ENCODE measurements at places on chromosomes 2 and 18.
A peak's percentile ranks its signal among the peaks of the same experiment; 100 is the strongest.

DNA sequence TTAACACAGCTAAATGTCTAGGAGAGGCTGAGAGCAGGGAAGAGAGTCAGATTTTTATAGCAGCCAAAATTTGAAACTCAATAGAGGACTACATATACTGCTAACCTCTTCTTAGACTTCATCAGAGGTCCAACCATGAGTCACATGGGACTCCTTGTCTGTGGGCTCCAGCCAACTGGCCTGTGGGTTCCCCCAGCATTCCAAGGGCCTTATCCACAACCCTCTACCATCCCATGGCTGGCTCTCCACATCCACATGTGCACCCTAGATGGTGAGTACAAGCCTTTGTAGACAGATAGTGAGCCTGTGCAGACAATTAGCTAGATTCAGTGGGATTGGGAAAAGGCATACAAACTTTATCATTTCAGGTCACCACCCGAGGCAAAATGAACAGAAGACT lies 901.9 kb upstream of the ZEB2 start:
- H3K4me3 ChIP-seq = no peak overlapping the region
- no peaks in the 10 kb centered on the region for H3K4me1 ChIP-seq
- H3K27ac ChIP-seq = no peak overlapping the region
- H3K36me3 ChIP-seq = no peaks in the 10 kb centered on the region
- DNase-seq = no peak

- peaks cover 100% of the 10 kb centered on the region for H3K27me3 ChIP-seq
- H3K27ac ChIP-seq = no peak overlapping the region
- peaks cover 39% of the 10 kb centered on the region for H3K4me1 ChIP-seq
- H3K36me3 ChIP-seq = no peaks in the 10 kb centered on the region
- DNase-seq = no peak
Observed at GRCh38 chr2:161420406-161421074, 4.4 kb downstream of the TBR1 start.

- H3K4me3 ChIP-seq = no peak overlapping the region
- H3K4me1 ChIP-seq = no peaks in the 10 kb centered on the region
- peak overlapping the region; percentile 39 for H3K27ac ChIP-seq
Observed at GRCh38 chr2:113376913-113377445, 60.5 kb upstream of the ZNG1B start.

DNA sequence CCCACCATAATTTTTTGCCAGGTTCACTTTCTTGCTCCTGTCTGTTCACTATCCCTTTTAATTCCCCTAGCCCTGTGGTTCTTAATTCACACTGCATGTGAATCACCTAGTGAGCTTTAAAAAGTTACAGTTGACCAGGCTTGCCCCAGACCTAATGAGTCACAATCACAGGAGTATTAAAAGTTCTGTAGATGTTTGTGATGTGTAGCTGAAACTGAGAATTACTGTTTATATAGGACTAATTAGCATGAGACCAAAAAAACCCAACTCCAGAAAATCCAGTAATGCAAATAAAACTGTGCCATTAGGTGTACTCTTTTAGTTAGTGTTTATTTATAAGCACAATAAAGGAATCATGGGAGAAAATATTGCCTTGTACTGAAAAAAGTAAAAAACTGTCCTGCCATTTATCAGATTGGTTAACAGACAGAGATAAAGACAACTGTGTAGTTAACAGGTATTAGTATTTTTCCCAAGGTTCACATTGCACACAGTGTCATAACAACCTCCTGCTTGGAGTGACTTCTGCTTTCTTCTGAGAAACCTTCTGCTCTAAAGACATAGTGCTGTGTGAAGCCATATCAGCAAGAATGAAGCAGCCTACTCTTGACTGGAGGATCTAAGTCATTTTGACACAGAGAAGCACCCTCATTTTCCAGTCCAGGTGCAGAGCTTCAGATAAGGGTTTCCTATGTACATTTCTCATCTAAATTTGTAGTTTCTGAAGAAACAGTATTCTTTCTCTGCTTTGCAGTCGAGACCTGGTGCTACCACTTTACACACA lies 39.0 kb downstream of the VAPA start:
- H3K27me3 ChIP-seq = no peaks in the 10 kb centered on the region
- peaks cover 37% of the 10 kb centered on the region for H3K4me1 ChIP-seq
- no peak overlapping the region for H3K4me3 ChIP-seq
- H3K27ac ChIP-seq = no peak overlapping the region
- DNase-seq = no peak
